ENCODE measurements at places on chromosomes 5 and 9.

DNA sequence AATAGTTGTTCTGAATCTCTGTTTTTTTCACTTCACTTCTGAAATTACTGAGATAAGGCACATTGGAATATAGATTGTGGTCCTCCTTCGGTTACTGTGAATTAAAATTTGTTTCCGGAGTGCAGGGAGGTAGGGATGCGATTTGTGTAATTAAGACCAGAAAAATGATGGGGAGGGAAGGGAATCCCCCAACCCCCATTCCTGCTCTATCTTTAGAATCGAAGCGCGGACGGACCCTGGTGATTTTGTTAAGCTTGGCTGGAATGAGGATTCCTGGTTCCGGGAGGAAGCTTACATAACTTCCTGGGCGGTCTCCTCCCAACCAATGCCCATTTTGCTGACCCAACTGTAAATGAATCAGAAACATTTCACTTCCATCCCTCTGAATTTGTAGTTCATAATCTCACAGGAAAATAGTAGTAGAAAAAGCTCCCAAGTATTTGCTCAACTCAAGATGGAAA is 220.1 kb upstream of the MSX2 start:
- DNase-seq, result no peak

DNA sequence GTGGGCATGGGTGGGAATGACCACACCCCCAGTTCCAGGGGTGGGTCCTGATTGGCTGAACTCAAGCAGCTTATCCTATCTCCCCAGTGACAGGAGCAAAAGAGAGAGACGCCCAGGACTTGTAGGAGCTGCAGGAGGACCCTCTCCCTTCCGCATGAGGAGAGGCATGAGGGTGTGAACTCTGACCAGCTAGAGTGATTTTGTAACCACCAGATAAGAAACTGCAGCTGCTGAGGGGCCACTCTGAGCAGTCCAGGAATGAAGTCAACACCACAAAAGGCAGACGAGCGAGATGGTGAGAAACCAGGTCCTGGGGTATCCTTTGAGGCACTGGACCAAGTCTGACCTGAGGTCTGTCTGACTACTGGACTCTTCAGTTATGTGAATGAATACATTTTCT is 521.9 kb downstream of the BNC2 start:
- no peak for DNase-seq

DNA sequence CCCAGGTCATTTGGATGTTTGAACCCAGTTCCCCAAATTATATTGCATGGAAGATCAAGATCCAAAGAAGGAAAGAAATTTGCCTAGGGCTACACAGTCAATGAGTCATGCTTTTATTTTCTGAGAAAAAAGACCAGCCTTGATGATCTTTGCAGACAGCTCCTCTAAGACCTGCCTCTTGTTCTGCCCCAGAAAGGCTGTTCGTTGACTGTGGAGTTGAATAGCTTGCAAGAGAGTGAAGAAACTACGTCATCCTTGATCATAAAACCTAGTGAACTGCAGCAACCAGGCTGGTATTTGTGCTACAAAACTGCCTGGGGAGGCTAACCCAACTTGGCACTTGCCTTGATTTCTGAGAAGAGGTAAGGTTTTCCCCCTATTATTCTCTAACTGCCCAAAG is 263.9 kb downstream of the PAPPA start:
- no peak for DNase-seq

DNA sequence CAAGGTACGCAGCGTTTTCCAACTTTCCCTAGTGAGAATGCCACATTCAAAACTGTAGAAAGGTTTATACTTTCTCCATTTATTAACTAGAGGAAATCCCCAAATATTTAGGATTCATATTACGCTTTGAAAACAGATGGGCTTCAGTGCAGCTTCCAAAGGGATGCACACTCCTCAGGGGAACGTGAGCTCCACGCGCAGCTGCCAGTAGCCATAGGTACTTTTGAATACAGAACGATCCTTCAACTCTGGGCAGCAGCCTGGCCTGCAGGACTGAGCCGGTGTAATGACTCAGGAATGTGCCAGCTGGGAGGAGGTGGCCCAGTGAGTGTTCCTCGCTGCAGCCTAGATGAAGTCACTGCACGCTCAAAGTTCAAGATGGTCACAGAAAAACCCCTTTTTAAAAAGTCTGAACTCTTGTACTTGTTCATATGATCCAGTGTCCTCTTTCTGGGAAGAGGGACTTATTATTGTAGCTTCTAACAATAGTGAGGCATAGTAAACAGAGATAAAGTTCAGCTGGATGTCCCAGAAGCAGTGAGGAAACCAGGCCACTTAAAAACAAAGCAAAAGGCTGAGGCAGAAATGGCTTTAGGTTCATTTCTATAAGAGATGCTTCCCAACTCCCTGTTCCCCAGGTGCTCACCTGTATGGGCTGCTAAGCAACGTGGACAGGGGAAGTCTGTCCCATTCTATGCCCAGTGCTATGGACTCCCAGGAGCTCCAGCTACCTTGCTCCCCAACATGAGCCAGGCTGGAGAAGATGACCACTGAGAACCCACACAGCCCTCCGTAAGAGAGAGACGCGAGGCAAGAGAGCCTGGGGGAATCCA is 130.0 kb downstream of the LHFPL2 start:
- peak; percentile 80 for DNase-seq

DNA sequence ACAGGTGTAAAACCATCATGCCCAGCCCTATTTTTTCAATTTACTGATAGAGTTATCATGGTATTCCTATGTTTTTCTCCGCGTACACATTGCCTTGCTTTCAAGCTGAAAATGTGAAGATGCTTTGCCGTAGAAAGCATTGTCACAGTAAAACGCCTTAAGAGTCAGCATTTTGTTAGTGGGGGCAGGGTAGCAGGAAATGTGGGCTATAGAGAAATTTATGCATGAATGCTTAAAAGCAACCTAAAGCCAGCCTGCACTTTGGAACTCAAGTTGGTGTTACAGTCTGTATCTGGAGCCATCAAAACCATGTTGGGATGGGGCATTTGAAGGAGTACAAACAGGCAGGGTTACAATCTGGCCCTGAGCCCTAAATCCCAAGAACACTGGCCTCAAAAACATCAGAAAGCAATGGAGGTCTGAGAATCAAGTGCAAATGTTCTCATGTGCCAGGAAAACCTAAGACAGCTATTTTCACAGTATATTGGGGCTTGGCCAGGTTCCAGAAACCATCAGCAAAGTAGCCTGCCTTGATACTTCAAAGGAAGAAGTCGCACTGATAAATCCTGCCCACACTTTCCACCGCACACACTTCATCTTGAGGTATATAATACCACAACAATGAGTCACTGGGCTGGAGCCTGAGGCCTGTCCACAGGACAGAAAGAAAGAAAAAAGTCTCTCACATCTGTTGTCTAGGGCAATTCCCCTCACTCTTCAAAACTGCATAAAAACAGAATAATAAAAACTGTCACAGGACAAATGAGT is 313.8 kb downstream of the ENC1 start:
- peak; percentile 90 for DNase-seq

GRCh38 chr5:42991404-42992087 is 48.6 kb downstream of the ANXA2R start:
- no peak for DNase-seq

- DNase-seq, result peak; percentile 91
Observed at GRCh38 chr5:15510831-15511230, 10.9 kb downstream of the FBXL7 start.

DNA sequence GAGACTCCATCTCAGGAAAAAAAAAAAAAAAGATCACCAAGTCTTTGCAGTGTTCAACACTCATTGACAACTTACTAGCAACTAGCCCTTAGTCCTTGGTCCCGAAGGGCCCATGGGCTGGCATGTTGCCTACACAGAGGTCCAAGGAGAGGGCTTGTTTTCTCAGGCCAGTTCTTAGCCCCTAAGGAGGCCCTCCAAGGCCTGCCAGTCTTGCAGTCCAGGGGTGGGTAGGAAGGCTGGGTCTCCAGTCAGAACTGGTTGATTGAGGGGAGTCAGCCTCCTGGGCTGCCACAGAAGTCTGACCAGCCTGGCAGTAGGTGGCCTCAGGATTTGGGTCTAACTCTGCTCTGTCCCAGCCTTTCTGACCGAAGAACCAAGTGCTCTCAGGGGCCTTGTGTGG is 32.7 kb downstream of the IER5L start:
- DNase-seq, result no peak

DNA sequence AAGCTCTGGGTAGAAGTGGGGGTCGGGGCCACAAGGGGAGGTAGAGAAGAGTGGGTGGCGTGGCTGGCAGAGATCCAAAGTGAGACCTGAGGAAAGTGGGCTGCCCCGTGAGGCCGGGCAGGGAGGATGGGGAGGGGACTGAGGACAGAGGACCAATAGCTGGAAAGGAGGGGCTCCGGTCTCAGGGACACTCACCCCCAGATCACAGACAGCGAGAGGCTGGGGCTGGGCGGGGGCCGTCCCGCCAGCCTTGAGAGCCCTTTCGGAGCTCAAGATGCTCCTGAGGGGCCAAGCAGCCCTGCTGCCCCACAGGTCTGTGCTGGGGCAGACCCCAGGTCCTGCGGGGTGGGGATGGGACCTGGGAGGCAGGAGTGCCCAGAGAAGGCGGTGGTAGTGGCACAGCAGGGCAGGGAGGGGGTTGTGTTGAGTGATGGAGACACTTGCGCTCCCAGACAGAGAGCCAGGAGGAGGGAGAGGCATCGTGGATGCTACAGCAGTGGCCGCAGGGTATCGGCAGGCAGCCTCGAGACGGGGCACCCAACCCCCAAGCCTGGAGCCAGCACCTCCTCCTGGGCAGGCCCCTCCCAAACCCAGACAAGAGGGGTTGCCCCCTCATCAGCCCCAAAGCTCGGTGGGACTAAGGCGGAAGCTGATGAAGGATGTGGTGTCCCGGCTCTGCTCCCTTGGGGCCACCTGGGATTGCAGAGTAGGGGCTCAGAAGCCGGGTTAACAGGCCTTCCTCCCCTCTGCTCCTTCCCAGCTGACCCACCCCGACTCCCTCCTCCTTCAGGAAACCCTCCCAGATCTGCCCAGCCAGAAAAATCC is 3.4 kb downstream of the SARDH start:
- DNase-seq, result no peak

DNA sequence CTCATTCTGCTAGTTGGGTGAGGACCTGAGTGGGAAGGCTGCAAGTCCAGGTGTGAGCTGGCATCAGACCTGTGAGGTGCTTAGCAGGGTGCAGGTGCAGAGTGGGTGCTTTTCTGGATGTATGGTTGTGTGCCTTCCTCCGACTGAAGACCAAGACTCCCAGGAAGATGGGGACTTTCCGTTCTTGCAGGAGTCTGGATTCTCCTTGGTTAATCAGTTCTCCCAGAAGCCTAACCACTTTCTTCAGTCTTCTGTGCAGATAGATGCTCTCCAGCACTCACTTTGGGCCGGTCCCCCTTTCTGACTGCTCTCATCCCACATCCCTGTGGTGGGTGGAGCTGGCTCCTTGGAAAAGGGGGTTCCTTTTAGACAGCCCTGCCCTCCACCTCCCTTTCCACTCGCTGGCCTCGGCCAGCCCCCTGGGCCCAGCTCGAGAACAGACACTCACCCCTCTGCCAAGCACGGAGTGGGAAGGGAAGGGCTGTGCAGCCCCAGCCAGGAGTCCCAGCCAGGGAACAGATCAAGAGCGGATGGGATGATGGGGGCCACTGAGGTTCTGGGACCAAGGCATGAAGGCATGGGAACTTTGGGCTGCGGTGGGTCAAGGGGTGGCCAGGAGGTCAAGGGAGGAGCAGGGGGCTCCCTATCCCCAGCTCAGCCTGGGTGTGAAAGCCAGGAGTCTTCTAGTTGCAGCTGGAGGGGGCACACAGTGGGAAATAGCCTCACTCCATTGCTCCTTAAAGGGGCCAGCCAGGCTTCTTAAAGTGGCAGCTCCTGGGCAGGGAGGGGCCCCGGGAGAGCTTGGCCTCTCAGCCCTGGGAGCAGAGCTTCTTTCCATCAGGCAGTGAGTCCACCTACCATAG is 62.4 kb downstream of the FGF18 start:
- no peak for DNase-seq

DNA sequence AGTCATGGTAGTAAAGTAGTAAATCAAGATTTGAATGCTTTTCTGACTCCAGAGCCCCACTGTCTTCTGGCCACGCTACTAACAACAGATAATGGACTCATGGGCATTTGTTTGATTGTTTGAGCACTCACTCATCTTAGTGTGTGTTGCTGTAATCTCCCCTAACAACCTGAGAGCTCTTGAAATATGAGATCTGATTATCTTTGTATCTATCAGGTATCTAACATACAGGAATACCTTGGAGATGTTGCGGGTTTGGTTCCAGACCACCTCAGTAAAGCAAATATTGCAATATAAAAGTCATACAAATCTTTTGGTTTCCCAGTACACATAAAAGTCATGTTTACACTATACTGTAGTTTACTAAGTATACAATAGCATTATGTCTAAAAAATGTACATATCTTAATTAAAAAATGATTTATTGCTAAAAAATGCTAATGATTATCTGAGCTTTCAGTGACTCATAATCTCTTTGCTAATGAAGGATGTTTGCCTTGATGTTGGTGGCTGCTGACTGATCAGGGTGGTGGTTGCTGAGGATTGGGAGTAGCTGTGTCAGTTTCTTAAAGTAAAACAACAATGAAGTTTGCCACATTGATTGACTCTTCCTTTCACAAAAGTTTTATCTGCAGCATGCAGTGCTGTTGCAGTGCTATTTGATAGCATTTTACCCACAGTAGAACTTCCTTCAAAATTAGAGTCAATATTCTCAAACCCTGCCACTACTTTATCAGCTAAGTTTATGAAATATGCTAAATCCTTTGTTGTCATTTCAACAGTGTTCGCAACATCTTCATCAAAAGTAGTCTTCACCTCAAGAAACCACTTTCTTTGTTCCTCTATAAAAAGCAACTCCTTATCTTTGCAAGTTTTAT is 92.2 kb downstream of the ZNF462 start:
- DNase-seq, result no peak

DNA sequence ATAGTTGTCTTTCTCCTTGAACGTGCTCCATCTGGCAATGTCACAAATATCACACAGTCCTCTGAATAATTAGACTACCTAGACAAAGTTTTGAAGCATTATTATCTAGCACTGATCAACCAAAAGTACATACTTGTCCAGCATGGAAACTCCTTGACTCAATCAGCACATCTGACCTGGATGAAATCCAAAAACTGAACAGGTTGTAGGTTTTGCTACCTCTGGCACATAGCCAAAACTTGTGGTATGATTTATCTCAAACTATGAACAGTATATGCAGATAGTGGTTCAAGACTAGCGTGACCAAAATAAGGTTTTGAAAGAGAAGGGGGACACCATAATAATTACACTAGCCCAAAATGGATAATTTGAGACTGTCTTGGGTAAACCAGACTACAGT is 158.1 kb downstream of the ARRDC3 start:
- DNase-seq, result no peak

- no peak for DNase-seq
Observed at GRCh38 chr5:67814569-67815311, 400.8 kb upstream of the PIK3R1 start.

DNA sequence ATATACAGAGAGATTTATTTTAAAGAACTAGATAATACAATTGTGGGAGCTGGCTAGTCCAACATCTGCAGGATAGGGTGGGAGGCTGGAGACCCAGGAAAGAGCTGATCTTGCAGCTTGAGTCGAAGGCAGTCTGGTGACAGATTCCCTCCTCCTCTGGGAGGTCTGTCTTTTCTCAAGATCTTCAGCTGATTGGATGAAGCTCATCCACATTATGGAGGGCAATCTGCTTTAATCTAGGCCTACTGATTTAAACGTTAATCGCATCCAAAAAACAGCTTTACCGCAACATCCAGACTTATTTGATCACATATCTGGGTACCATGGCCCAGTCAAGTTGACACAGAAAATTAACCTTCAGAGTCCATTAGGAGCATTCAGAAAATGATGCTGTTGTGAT is 168.1 kb downstream of the ATPSCKMT start:
- no peak for DNase-seq
